Cortex of kidney (tissue), 1 donor: ENCODE measurements at places on chromosomes 5 and 9.

DNA sequence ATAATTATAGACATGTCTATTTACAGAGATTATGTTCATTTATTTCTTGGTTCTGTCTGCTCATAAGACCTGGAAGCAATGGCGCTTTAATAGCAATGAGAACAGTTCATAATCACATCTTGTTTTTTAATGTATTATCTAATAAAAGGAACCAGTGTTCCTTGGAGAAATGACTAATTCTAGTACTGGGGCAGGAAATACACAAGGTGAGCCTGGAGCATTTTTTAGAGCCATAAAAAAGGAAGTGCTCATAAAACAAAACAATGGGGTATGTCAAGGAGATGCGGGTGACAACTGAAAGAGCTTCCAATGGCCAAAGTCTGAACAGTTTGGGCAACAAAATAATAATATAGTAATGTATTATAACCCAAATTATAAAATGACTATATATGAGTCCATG, 531.9 kb upstream of the CHD1 start:
- no peak for DNase-seq

GRCh38 chr5:124747791-124748686, 1.6 kb upstream of the ZNF608 start:
- no peak for DNase-seq

- DNase-seq = no peak
Observed at GRCh38 chr9:70044490-70045307, 1.1 kb downstream of the MAMDC2 start.

DNA sequence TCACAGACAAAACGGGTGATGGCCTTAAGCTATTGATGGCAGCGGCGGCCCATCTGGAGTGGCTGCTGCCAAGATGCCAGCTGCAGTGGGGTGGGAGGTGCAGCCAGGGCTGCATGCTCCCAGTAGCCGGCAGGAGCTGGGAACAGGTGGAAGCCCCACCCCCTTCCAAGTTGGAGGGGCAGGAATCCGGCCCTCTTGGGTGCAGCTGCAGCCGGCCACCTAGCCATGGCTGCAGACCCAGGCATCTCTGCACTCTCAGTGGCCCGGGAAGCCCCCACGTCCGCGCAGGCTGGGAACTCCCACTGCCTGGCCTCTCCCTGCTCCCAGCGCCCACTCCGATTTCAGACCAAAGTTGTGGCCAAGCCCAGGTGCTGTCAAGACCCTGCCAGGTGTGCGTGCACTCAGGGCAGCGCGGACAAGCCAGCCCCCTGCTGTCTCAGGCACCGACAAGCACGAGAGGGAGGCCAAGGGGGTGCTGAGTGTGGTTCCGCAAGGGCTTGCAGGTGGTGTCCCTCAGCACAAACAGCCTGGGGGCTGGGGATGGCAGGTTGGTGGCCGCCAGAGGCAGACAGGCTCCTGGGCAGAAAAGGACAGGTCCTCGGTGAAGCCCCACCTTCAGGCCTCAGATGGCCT, 115.1 kb upstream of the TSLP start:
- no peak for DNase-seq

DNA sequence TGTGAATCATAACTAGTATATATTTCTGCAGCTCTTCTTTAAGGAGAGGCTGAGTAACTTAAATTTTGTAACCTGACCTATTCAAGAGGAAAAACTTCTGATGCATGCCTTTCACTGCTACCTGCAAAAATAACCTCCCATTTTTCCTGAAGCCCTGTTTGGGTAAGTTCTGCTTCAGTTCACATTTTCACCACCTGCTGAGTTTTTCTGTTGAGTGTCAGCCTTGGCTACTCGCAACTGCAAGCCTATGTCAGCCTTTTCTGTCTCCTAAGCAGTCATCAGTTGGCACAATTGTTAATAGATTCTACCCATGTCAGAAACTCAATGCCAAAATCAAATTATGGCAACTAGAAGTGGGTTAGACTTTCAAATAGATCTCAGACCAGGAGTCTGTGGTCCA, 8.2 kb upstream of the TNFAIP8 start:
- DNase-seq = no peak

DNA sequence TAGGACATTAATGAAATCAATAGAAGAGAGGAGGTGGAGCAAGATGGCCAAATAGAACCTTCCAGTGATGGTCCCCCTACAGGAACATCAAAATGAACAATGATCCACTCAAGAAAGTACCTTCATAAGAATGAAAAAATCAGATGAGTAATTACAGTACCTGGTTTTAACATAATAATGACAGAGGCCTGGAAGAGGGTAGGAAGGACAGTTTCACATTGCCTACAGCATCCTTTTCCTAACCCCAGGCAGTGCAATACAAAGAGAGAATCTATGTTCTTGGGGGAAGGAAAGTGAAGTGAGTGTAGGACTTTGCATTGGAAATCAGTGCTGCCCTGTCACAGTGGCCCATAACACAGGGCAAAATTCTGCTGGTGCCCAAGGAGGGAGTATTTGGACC, 81.2 kb upstream of the SPTLC1 start:
- DNase-seq = no peak

DNA sequence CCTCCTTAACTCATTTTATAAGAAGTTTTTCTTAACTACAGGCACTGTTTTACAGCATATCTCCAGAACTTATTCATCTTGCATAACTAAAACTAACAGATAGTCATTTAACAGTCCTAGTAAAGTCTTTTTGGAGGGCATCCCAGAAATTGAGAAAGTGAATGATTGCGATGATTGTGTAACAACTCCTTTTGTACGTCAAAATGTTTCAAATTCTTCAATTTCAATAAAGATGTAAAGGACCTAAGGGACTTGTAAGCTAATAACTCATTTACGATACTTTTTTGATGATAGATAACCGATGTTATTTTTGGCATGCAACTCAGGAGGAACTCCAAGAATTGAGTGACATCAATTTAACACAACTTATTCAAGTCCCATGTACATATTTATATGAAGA, 42.7 kb downstream of the SVEP1 start:
- no peak for DNase-seq

- no peak for DNase-seq
Observed at GRCh38 chr5:108387758-108388157, 5.9 kb upstream of the FBXL17 start.

DNA sequence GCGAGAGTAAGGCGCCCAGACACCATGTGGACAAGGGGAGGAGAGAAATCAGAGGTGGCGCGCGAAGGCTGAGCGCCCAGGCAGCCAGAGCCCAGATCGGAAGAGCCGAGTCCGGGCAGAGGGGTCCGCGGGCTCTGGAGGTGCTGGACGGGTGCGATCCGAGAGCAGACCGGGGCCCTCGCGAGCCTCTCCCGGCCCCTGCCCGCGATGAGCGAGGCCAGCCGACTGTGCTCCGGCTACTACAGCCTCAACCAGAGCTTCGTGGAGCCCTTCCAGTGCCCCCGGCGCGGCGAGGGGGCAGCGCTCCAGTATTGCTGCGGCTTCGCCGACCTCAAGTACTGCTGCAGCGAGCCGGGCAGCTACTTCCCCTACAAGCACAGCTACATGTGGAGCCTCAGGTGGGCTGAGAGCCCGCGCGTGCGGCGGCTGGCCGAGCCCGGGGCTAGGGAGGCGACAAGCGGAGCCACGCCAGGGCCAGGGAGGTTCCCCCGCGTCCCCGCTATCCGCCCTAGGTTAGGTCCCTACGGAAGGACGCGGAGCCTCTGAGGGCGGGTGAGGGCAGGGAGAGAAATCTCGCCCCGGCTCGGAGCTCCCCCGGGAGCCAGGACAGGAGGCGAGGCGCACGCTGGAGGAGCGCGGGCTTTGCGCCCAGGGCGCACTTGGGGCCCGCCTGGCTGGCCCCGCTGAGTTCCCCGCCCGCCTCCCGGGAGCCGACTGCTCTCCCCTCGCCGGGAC, at the start of gene SHISAL2B:
Gene SHISAL2B, plus strand, starts transcription at position 87 of the 735 bp plus-strand sequence. Its CDS starts 121 bp downstream, at position 208.
- no peak for DNase-seq
